ENCODE measurements at places on chromosomes 12 and 14. TPM values are rescaled to one million over a fixed set of nuclear protein-coding genes. Genes with fewer than 3 reads are reported as not detected.

DNA sequence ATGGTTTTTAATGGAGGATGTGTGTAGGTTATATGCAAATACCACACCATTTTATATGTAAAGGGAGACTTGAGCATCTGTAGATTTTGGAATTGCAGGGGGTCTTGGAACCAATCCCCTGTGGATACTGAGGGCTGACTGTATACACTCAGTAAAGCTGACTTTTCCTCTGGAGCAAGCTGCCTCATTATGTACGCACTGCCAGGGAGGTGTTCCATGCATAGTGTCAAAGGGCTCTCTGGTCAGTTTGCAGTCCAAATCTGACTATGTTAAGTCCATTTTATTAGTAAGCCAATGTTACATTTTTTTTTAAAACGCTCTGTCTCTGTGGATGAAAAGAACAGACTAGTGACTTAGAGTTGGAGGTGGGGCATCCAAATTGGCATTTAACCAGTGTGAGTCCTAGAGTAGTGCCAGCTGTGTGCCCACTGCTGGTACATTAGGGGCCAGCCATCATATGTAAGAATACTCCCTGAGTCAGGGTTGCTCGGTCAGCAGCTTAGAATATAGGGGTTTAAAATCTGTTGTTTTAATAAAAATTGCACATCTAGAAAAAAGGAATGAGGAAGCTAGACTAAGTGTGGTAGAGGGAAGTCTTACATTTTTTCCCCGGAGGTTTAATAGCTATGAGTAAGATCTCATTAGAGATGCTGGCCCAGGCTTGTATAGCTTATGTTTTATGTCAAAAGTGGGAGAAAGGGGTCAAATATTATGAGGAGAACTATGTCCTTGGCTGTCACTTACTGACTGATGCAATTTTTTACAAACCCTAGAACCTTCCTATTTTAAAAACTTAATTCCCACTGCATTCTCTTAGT is 87.0 kb downstream of the TESC start:
- no peak for DNase-seq

The KRT3 gene
- not detected for total RNA-seq

DNA sequence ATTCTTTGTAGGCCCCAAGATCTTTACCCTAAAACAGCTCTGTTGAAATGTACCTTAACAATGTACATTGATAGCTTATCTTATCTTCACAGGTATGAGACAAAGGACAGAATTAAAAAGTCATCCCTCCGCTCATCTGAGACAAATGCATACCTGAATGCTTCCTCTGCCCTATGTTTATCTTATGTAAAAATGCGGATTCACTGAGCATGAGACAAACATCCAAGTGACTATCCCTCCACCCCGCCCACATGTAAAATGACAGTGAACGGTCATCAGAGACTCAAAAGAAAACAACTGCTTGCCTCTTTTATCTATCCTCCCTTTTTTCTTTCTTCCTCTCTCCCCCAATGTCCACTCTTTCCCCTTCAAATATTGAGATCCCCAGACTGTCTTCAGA is 37.2 kb upstream of the ZNF740 start:
- DNase-seq = no peak

- DNase-seq = no peak
These were observed 115.5 kb upstream of the FKBP4 start for GRCh38 chr12:2679068-2679815.

The GPRC5D gene
- total RNA-seq = 0.47 TPM

The CIROP gene
- not detected for total RNA-seq

The B4GALNT3 gene
- 11.7 TPM for total RNA-seq

The STON2 gene
- 61.4 TPM for total RNA-seq

The HOXC11 gene
- total RNA-seq = 1.7 TPM

- no peak for DNase-seq
These were observed 44.7 kb upstream of the FBRSL1 start for GRCh38 chr12:132444957-132445883.

The VDR gene
- 12.6 TPM for total RNA-seq

DNA sequence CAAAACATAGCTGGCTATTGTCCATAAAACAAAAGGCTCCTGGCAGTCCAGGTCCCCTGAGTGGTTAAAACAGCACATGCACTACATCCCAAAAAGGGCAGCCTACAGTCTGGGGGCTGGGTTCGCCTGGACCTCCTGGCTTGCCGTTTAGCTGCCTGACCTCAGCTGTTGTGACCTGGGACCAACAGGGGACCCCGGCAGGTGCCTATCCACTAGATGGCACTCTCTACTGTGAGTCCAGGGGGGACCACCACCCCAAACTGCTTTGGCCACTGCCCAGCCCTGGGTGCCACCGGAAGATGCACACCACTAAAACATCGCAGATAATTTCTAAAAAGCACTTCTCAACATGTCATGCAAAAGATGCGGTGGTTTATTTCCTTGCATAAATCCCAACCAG is 2.9 kb upstream of the RTL1 start:
- no peak for DNase-seq

- DNase-seq = no peak
These were observed 76.3 kb upstream of the FUT8 start for GRCh38 chr14:65336191-65336591.

- no peak for DNase-seq
These were observed 11.7 kb downstream of the PRPF40B start for GRCh38 chr12:49635036-49635435.

The LRP1-AS gene
- not detected for total RNA-seq

The LGALS3 gene
- total RNA-seq = 193 TPM

DNA sequence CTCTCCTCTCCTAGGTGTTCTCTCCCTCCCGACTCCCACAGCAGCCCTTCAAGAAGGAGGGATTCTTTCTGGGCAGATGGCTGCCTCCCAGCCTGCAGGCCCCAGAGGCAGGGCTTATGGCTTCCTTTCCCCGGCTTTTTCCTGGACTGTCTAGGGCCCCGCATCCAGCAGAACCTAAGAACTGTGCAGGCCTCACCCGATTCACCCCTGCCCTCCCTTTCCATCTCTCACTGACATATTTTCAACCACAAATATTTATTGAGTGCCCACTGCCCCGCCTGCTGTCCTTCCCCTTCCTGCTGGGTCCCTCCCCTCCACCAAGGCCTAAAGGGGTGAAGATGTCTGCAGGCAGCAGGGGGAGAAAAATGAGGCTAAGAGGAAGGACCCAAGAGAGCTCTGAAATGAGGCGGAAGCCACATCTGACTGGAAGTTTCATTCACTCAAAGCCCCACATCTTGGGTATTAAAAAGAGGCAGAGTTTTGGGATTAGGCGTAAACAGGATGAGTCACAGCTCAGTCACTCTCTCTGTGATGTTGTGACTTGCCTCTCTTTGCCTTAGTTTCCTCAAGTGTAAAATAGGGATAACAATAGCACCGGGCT is 2.9 kb downstream of the SCNN1A start:
- DNase-seq = peak; percentile 71

The FAIM2 gene
- 6.2 TPM for total RNA-seq

GRCh38 chr14:93935213-93935612 is 8.1 kb downstream of the FAM181A start:
- DNase-seq = no peak

DNA sequence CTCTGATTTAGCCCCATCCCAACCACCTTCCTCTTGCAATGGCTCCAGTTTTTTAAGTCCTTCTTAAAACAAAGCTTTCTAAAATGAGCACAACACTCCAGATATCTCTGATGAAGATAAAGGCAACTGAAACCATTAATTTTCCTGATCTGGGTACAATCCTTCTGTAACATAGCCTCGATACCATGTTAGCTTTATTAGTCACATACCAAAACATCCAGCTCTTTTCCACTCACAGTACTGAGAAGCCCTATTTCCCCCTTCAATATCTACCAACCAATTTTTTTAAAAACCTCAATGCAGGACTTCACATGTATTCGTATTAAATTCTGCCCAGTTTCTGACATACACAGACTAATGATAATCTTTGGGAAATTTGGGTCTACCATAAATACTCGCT is 105.9 kb downstream of the MED13L start:
- DNase-seq = no peak

DNA sequence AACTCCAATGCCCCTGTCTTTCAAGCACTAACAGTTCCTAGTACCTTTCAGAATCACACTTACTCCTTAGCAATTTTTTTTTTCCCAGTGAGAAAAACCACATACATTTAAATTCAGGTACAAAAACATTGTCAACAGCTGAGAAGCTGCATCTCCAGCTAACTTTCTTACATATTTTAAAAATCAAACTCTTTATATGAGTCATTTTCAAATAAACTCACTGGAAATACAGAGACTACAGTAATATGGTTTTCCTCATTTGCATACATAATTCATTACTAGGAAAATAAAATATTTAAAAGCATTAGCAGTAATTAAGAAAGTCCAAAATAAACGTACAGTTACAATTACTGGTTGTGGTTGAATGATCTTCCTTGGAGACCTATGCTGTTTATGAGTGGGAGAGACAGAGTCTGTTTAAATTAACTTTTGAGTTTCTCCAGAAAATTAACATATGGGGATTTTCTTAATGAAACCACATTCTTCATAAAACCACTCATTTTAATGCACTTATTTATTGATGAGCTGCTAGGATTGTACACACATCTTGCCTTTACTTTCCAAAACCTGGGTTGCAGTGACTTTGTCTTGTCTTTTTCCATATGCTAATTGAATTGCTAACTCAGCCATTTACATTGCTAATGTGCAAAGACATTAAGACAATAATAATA is 9.8 kb downstream of the MUCL1 start:
- DNase-seq = no peak

- no peak for DNase-seq
These were observed 1378.3 kb upstream of the SEL1L start for GRCh38 chr14:82911930-82912329.

The CIT gene
- total RNA-seq = 4.1 TPM

- DNase-seq = no peak
These were observed 42.1 kb downstream of the MGST1 start for GRCh38 chr12:16389594-16389993.

GRCh38 chr12:98425859-98426258 is 89.5 kb upstream of the TMPO start:
- DNase-seq = no peak

The ZFHX2 gene
- 2.8 TPM for total RNA-seq

GRCh38 chr12:72974954-72975555 is 702.9 kb downstream of the TRHDE start:
- DNase-seq = no peak

GRCh38 chr14:89221109-89221810 is 195.8 kb downstream of the FOXN3 start:
- DNase-seq = no peak

Measured in ureter (tissue), 1 donor.